ENCODE measurements at places on chromosomes 1 and 21.

GRCh38 chr1:207336559-207337467 is 15.3 kb downstream of the CD55 start:
- peak; percentile 78 for DNase-seq

GRCh38 chr1:238107322-238107721 is 216.6 kb upstream of the ZP4 start:
- DNase-seq = no peak

DNA sequence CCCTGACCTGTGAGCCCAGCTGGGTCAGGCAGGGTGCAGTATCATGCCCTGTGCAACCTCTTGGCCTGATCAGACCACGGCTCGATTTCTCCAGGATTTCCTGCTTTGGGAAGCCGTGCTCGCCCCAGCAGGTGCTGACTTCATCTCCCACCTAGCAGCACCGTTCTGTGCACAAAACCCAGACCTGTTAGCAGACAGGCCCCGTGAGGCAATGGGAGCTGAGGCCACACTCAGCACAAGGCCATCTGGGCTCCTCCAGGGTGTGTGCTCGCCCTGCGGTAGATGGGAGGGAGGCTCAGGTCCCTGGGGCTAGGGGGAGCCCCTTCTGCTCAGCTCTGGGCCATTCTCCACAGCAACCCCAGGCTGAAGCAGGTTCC is 29.6 kb downstream of the SLC19A1 start:
- DNase-seq = no peak

DNA sequence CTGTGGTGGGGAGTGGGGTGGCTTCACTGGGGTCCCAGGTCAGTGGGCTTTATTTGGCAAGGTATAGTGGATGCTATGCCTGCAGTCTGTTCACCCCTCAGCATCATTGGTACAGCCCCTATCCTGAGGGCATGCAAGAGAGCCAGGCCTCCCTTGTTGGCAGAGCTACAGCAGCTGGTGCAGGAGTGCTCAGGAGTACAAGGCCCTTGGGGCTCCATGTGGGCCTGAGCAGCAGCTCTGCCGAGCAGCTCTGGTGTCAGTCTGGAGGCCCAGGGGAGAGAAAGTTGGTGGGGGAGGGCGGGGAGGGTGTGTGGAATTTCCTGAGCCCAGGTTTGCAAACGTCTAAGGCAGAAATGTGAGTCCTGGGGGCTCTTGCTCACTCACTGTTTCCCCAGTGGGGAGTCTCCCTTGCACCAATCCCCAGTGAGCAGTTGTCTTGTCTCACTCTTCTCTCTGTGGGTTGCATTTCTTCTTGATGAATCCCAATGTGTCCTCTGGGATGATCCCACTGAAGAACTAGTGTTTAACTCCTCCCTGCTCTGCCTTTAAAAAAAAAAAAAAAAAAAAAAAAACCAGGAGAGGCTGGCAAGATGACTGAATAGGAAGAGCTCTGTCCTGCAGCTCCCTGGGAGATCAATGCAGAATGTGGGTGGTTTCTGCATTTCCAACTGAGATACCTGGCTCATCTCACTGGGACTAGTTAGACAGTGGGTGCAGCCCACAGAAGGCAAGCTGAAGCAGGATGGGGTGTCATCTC is 39.5 kb upstream of the CYP4X1 start:
- no peak for DNase-seq

DNA sequence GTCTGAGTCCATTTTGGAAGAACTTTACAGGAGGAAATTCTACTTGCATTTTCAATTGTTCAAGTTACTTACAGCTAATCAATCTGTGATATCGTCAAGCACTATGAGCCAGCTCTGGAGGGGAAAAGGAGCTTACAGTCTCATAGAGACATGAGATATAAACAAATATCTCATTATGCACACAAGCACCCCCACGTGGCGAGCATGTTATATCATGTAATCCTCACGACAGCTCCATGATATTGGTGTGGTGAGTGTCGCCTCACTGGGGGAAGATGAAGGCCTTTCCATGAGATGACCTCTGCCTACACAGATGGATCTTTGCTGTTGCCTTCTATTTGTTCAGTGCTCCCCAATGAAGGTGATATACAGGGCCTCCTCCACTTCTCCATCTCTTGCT is 34.6 kb downstream of the TNR start:
- peak; percentile 2 for DNase-seq

DNA sequence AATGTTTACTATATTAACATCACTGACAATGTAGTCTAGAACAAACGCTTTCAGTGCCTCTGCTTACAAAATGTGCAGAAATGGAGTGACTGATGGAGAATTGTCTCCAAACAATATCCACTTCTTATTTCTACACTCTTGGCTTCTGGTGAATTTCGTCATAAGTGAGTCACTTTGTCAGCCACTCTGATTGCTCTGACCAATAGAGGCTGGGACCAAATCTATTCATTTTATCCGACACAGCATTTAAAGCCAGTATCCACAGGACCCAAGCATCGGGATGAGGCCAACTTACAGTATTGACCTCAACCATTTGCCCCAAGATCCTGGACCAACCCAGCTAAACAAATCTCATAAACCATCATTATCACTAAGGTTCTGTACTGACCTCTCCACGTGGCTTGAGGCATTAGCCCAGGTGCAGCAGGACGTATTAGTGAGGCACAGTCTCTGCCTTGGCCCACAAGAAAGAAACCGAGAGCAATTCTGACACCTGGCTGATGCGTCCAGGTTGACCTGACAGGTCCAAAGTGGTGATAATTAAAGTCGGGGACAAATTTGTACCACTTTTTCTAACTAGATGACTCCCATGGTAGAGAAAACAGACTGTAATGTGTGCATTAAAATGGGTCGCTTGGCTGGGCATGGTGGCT is 53.3 kb upstream of the ERO1B start:
- no peak for DNase-seq

- no peak for DNase-seq
Measured at GRCh38 chr21:43885721-43886120, 20.7 kb downstream of the AGPAT3 start.

DNA sequence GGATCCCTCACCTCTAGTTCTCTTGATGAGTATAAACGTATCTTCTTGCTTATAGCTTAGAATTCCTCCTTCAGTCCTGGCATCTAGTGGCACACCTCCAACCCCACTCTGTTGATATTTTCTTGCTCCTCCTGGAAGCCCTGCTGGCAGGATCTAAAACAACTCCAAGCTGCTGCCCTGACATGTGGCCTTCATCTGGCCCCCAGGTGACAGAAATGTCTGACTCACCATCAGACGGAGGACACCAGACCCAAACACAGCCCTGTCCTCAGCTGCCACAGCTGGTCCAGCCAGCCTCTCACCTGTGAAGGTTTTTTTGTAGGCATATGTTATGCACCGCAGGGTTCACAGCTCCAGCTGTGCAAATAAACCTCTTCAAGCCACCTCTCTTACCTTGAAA is 53.4 kb downstream of the KRTAP19-8 start:
- DNase-seq = no peak
